ENCODE measurements at places on chromosomes 2 and 18. TPM values are rescaled to one million over a fixed set of nuclear protein-coding genes. Genes with fewer than 3 reads are reported as not detected.

DNA sequence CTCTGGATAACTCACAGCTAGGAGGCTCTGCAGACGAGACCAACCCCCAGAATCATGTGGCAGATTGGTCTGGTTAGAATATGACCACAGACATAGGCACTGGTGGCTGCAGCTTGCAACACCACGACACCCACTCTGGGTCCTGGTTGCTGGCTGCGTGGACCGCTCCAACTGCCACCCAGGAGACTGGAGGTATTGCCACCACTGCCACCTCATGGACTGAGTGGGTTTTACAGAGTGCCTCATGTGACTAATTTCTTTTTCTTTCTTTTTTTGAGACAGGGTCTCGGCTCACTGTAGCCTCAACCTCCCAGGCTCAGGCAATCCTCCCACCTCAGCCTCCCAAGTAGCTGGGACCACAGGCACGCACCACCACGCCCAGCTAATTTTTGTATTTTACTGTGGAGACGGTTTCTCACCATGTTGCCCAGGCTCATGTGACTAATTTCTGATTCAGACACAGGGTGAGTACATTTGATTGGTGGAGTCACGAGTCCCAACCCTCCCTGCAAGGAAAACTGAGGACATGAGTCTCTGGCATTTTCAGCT lies 29.9 kb upstream of the NT5DC4 start:
- peak; percentile 35 for DNase-seq

- no peak for DNase-seq
Observed at GRCh38 chr2:26555246-26556133, 77.6 kb upstream of the OTOF start.

DNA sequence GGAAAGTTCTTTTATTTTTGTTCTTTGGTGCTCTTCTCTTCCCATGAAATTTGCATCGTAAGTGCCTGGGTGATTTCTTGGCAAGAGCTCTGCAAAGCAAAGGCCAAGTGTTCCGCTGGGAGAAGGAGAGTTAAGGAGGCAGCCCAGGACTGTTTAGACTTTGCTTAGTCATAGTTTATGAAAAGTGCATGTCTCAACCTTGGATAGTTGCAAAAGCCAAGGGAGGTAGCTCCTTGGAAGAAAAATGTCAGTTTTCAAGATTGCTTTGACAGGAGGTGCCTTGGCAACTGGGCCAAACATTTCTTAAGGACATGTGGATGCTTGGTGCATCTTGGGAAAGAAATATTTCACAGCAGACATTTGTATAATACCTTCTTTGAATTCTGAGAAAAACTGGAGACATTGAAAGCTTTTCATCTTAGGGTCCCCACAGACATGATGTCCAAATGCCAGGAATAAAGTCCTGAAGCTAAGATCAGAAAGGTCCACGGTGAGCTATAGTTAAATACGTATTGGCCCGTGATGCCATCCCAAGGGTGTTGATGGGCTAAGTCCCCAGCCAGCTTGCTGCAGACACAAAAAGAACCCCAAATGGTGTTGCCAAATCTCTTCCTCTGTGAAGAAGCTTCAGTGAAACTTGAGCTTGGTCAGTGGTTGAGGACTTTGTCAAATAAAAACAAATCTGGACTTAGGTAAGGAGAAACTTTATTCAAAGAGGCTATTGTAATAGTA lies 96.3 kb upstream of the THUMPD2 start:
- DNase-seq, result peak; percentile 90

DNA sequence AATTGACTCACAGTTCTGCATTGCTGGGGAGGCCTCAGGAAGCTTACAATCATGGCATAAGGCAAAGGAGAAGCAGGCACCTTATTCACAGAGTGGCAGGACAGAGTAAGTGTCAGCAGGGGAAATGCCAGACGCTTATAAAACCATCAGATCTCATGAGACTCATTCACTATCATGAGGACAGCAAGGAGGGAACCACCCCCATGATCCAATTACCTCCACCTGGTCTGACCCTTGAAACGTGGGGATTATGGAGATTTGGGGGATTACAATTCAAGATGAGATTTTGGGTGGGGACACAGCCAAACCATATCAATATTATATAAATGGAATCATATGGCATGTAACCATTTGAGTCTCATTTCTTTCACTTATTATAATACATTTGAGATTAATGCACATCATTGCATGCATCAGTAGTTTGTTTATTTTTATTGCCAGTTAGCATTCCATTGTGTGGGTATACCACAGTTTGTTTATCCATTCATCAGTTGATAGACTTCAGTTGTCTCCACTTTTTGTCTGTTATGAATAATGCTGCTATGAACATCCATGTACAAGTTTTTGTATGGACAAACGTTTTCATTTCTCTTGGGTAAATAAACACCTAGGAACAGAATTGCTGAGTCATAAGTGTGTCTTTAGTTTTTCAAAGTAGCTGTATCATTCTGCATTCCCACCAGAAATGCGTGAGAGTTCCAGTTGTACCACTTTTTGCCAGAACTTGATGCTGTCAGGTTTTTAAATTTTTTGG lies 5.8 kb upstream of the SRBD1 start:
- DNase-seq, result peak; percentile 54

DNA sequence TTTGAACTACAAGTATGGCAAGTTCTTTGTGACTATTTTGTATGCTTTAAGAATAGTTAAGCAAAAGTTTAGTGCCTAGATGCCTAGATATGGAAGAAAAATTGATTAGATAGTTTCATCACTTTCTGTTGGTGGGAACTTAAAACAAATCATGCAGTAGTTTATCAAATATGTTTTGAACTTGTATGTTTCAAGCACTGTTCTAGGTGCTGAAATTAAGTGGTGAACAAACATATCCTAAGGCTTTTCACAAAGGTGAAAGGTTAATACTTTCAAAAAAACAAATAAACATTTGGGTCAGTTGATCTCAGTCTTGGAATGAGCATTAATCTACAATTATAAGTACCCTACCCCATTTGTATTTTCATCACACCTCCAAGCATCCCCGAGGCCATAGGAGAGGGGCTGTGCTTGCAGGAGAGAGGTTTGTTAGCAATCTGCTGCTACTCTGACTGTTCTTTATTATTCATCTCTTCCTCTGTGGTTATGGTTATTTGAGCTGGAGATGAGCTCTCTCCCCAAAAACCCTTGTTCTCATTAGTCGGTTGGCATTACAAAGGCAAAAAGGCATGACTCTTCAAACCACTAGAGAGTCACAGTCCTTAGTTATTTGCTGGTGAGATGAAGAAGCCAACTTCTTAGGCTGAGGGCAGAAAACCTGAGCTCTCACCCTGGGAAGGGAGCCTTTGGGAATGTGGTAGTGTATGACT lies 103.9 kb upstream of the FHL2 start:
- no peak for DNase-seq

GRCh38 chr2:96306370-96306769 lies 1.0 kb upstream of the SNRNP200 start:
- no peak for DNase-seq

- no peak for DNase-seq
Observed at GRCh38 chr18:56907771-56908170, 239.1 kb upstream of the BOD1L2 start.

- no peak for DNase-seq
Observed at GRCh38 chr18:56188529-56189275, 449.7 kb downstream of the TXNL1 start.

DNA sequence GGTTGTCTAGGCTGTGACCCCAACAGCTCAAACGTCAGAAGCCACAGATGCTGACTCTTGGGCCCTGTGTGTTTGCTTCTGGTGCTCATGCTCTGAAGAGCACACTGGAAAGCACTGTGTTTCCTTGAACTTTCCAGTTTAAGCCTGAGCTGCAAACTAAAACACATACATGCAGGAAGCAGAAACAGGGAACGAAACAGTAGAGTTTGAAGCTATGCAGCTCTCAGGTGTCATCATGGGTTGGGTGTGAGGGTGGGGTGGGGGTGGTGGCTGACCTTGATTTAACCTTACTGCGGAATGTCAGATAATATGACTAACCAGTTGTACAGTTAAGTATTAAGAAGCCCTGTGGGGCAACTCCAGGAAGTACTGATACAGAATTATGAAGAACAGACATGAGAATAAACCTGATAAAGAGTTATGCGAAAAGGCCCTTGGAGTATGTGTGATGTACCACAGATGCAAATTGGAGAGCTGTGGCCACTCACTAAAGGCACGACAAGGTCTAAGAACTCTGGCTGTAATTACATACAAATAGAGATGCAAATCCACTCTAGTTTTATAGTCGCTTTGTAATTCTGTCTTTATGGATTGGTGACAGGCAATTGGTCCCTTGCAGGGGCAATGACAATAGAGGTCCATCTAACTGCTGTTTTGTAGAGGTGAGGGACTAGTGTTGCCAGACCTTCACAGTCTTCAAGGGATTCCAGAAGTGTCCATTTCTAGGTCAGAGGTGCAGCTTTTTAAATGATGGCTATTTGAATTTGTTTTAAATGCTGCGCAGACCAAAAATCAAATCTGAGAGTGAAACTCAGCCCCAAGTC lies 273.1 kb downstream of the NAPG start:
- DNase-seq, result no peak

GRCh38 chr2:44964752-44965236 lies 23.3 kb downstream of the SIX3 start:
- DNase-seq, result no peak

DNA sequence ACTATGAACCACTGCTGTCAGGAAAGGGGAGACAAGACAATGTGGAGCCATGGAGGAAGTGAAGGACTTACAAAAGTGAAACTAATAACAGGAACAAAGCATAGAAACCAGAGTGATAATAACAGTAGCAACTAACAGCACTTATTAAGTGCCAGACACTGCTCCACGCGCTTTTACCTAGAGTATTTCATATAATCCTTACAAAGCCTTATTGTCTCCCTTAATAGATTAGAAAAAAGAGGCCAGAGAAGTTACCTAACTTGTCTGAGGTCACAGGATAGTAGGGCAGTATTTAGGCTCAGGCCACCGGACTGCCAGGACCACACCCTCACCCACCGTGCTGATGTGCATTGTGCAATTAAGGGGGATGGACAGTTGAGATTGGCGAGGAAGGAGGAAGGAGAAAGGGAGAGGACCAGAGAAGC lies 98.6 kb upstream of the NFU1 start:
- DNase-seq, result no peak

GRCh38 chr2:221708902-221709301 lies 136.8 kb upstream of the EPHA4 start:
- DNase-seq, result no peak

GRCh38 chr2:128037649-128038048 lies 9.8 kb upstream of the SAP130 start:
- no peak for DNase-seq

GRCh38 chr18:73668051-73668450 lies 479.6 kb downstream of the FBXO15 start:
- DNase-seq, result no peak

DNA sequence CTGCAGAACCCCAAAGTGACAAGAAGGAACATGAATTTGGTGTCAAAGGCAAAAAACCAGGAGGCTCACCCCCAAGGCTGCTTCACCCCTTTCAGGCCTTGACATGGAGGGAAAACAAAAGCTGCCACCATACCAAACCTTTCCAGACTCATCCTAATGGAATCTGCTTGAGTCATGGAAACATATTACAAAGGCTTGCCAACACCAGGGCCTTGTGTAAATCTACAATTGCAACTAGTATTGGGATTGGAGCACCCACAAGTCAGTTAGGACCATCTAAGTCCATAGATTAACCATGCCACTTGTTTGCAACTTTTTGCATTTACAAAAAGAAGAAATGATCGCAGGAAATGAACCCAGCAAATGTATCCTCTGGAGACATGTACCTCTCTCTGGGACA lies 297.6 kb downstream of the CDCA7 start:
- DNase-seq, result peak; percentile 89

- DNase-seq, result no peak
Observed at GRCh38 chr2:187617905-187618304, 63.7 kb upstream of the TFPI start.

DNA sequence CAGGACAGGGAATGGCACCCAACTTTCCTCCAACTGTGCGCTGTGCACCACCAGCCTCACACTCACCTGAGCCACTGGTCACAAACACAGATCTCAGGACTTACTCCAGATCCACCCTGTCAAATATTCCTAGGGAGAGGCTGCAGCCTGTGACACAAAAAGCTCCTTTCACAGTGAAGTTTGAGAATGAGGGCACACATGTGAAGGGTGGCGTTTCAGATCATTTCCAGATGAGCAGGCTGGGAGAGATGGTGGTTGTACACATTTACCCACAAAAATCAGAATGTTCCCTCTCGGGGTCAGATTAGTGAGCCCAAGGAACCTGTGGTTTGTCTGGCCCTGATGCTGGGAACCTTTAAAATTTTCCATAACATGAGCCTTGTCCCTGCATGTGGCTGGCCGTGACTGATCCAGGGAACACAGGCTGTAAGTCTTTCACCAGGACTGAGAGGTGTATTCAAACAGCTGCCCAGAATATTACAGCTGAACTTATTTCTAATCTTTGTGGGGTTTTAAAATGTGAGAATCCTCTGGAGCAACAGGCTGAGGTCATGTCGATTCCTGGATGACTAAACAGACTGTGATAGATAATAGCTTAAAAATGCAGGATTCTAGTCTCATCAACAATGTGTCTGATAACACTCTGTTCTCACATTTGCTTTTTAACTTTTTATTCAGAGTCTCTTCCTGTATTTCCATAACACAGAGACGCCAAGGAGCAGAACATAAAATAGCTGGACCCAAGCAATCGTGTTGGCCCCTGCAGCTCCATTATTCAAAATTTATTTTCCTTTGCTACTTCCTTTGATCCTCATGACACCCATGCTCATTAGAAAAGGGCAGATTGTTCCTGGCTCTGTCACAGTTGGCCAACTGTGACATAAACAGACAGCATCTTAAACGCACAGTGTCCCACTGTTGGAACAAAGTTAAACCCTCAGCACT lies 35.5 kb downstream of the IL1R2 start:
- peak; percentile 69 for DNase-seq

GRCh38 chr2:63053081-63053888 lies 2.7 kb downstream of the OTX1 start:
- no peak for DNase-seq

DNA sequence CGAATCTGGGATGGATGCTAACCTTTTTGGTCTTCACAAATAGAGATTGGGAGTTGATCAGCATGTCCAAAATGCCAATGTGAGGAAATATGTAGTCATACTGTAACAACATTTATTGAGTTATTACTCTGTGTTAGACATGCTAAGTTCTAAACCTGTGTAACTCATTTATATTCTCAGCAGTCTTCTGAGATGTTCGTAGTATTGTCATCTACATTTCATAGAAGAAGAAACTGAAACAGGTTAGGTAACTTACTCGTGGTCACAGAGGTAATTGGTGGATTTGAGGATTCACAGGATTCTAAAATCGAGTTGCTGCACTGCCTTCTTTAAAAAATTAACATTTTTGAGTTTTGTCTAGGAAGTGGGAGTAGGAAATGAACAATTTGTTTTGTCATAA lies 162.1 kb downstream of the UBE2E3 start:
- no peak for DNase-seq

DNA sequence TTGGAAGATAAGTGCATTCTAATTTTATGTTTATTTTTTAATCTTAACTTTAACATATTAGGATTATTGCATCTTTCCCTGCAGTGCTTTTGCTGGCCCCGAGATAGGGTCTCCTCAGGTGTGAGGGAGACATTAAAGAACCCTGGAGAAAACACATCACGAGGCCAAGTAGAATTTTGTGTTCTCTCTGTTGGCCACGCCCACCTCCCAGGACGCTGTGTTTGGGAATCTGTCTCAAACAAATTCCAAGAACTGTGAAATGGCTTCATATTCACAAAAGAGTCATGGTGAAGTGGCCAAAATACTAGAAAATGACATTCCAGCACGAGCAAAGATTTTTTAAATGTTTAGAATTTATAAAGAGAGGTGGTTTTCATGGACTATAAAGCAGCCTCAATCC lies 27.3 kb downstream of the RNF144A start:
- DNase-seq, result no peak

The GCKR gene
- not detected for total RNA-seq

All from HFFc6 (cell line).